ENCODE measurements at places on chromosomes 3 and 15. TPM values are rescaled to one million over a fixed set of nuclear protein-coding genes. Genes with fewer than 3 reads are reported as not detected.

Gene SLC28A1
- total RNA-seq: not detected

- H3K4me3 ChIP-seq: no peak overlapping the region
- no peak overlapping the region for H3K27ac ChIP-seq
- H3K4me1 ChIP-seq: peaks cover 8% of the 10 kb centered on the region
- peaks cover 86% of the 10 kb centered on the region for H3K27me3 ChIP-seq
These were observed 1.6 kb downstream of the INSYN1 start for GRCh38 chr15:73751511-73751898.

GRCh38 chr15:99409097-99409473, 156.7 kb upstream of the MEF2A start:
- H3K4me3 ChIP-seq: no peak overlapping the region
- H3K27ac ChIP-seq: no peak overlapping the region
- H3K36me3 ChIP-seq: no peaks in the 10 kb centered on the region
- no peaks in the 10 kb centered on the region for H3K4me1 ChIP-seq
- no peaks in the 10 kb centered on the region for H3K27me3 ChIP-seq

Gene ARHGEF26
- 5.4 TPM for total RNA-seq

- peaks cover 4% of the 10 kb centered on the region for H3K4me1 ChIP-seq
- no peak for DNase-seq
- no peaks in the 10 kb centered on the region for H3K36me3 ChIP-seq
- no peak overlapping the region for H3K4me3 ChIP-seq
These were observed 369.8 kb downstream of the SV2B start for GRCh38 chr15:91469632-91470567.

Gene SLC12A1
- total RNA-seq: not detected

DNA sequence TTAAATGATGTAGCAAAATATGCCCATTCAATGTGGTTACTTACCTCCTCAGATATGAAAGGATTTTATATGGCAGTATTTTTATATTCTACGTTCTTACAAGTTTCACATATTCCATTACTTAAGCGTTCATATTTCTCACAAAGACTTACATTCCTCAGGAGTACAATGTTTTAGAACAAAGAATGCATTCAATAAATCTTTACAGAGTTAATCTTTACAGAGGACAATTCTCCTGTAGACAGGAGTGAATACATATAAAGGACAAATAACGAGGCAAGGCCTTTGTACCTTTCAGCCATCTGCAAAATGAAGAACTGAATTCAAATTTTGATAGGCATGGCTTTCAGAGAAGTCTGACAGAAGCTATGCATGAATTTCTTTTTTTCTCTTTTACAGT, 1.9 kb downstream of the ZNF80 start:
- H3K36me3 ChIP-seq: no peaks in the 10 kb centered on the region
- H3K27me3 ChIP-seq: no peaks in the 10 kb centered on the region
- H3K4me3 ChIP-seq: no peak overlapping the region
- H3K4me1 ChIP-seq: no peaks in the 10 kb centered on the region

Gene SLC28A2
- total RNA-seq: 4.0 TPM

DNA sequence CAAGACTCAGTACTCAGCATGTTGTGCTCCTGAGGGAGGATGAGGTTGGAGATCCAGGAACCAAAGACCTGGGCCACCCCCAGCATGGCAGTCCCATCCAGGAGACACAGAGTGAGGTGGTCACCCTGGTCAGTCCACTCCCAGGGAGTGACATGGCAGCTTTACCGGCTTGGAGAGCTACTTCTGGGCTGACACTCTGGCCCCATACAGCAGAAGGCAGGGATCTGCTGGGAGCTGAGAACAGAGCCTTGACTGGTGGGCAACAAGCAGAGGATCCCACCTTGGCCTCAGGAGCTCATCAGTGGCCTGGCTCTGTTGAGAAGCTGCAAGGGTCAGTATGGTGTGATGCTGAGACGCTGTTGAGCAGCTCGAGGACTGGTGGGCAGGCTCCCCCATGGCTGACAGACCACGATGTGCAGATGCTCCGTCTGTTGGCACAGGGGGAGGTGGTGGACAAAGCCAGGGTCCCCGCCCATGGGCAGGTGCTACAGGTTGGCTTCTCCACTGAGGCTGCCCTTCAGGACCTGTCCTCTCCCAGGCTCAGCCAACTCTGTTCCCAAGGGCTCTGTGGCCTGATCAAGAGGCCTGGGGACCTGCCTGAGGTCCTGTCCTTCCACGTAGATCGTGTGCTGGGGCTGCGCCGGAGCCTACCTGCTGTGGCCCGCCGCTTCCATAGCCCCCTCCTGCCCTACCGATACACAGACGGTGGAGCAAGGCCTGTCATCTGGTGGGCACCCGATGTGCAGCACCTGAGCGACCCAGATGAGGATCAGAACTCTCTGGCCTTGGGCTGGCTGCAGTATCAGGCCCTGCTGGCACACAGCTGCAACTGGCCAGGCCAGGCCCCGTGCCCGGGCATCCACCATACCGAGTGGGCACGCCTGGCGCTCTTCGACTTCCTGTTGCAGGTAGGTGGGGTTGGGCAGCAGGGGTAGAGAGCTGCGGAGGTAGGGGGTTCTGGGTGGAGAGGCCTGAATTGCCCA, 53.8 kb downstream of the GASK1A start:
- DNase-seq: peak; percentile 22
- no peak overlapping the region for H3K4me3 ChIP-seq
- H3K36me3 ChIP-seq: no peaks in the 10 kb centered on the region
- no peaks in the 10 kb centered on the region for H3K27me3 ChIP-seq

DNA sequence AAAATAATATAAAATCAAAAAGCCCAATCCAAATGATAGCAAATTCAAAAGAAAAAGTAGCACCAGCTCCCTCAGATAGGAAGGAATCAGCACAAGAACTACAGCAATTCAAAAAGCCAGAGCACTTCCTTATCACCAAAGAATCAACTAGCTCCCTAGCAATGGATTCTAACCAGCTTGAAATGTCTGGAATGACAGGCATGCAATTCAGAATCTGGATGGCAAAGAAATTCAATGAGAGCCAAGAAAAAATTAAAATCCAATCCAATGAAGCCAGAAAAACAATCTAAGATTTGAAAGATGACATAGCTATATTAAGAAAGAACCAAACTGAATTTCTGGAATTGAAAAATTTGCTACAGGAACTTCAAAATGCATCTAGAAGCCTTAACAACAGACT, 1334.4 kb upstream of the ALCAM start:
- no peaks in the 10 kb centered on the region for H3K4me1 ChIP-seq
- H3K27ac ChIP-seq: no peak overlapping the region
- no peaks in the 10 kb centered on the region for H3K36me3 ChIP-seq
- no peak for DNase-seq
- H3K27me3 ChIP-seq: no peaks in the 10 kb centered on the region
- H3K4me3 ChIP-seq: no peak overlapping the region

GRCh38 chr3:42853739-42854302, 21.9 kb downstream of the CYP8B1 start:
- no peak overlapping the region for H3K4me3 ChIP-seq
- no peak overlapping the region for H3K27ac ChIP-seq
- no peaks in the 10 kb centered on the region for H3K27me3 ChIP-seq
- DNase-seq: no peak
- no peaks in the 10 kb centered on the region for H3K4me1 ChIP-seq
